ENCODE measurements at places on chromosomes 12 and 14.

GRCh38 chr14:24542346-24542936 is 33.6 kb downstream of the CTSG start:
- no peak for DNase-seq

DNA sequence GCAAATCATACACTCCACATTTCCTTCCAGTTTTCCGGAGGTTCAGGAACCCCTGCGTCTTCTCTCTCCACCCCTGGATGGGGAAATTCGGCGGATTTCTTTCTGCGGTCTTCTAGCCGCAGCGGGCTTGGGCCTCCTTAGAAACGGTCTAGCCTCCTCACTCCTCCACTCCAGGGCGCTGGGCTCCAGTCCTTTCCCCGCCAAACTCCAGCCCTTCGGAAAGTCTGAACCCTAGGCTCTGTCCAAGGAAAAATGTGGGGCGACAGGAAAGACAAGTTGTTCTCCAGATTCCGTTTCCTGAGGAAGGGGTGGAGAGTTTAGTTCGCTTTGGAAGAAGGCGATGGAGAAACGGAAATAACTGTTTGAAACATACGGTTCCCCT is 1.4 kb upstream of the HOXC10 start:
- DNase-seq, result no peak

GRCh38 chr12:96368687-96369086 is 31.6 kb downstream of the CDK17 start:
- DNase-seq, result no peak

- no peak for DNase-seq
These were observed 200.9 kb downstream of the GRIN2B start for GRCh38 chr12:13780453-13780852.

- no peak for DNase-seq
These were observed 27.6 kb upstream of the ARHGAP5 start for GRCh38 chr14:32049361-32050088.

DNA sequence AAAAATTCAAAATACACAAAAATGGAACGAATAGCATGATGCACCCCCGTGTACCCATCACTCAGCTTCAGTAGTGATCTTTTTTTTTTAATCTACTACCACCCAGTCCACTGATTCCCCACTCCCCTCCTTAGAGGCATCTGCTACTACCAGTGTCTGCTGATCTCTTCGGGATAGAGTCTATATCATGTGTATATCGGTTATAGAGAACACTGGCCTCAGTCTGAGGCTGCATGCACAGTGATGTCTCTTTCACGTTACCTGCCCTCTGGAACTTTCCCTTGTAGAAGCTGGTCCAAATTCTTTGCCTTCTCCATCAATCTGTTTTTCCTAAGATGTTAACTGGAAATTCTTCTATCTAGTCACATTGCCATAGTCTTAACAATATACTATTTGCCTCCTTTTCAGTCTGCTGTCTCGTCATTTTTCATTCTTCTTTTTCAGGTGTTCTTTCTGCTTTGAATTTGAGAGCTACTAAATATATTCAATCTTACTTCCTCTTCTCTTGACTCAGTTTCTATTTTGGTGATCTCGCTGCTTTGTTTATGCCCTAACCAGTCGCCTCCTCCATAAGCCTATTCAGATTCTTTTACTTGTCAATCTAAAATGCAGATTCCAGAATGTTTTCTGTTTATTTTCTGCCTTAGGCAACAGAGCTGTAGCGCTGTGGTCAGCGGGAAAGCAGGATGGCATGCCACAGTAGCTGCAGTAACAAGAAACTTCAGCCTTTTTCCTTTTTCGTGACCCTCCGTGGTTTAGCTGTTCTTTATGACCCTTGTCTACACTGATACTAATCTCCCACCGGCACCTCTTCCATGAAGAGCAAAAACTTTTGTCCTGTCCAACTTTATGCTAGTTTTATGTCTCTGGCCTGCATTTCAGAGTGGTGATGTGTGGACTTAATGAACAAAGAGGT is 67.0 kb downstream of the FBXW8 start:
- DNase-seq, result no peak

GRCh38 chr12:66199831-66200509 is 11.0 kb downstream of the IRAK3 start:
- DNase-seq, result no peak

GRCh38 chr12:87924149-87924548 is 105.1 kb downstream of the C12orf50 start:
- no peak for DNase-seq

GRCh38 chr12:13099844-13100604 is 3.4 kb downstream of the GSG1 start:
- DNase-seq, result no peak

GRCh38 chr12:46442239-46442638 is 69.7 kb upstream of the SLC38A2 start:
- DNase-seq, result no peak

DNA sequence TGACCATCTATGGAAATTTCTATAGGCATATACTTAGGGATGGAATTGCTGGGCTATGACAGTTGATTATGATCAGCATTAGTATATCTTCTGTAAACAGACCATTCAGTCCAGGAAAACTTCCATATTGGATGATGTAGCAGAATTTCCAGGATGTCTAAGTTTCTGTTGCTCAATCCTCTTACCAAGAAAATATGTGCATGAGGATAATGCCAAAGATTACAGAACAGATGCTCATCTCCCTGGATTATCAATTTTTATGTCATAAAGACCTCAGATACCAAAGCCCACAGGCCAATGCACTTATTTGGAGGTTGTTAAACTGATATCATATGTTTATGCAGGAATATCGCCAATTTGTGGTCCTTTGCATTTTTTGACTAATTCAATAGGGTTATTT is 354.4 kb upstream of the FLRT2 start:
- no peak for DNase-seq

GRCh38 chr12:128813883-128814282 is 9.9 kb downstream of the SLC15A4 start:
- no peak for DNase-seq

DNA sequence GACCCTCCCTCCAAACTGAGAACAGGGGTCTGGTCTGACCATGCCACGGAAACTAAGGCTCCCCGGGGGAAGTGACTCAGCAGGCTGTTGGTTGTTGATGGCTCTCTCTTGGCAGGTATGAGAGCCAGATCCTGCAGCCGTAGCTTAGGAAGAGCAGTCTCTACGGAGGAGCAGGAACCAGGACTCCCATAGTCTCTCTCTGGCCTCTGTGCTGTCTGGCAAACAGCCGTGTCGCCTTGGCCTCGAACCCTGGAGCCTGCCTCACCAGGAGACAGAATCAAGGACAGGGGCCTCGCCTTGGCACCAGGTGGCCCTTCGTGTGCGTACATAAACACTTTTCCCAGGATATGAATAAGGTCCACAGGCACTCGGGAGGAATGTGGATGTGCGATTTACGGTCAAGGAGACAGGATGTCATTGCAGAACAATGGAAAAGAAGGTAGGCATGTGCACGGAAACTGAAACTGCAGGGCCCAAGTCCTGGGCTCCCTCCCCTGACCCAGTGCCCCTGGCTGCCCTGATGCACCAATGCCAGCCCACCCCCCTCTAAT is 7.9 kb downstream of the VWF start:
- DNase-seq, result no peak

GRCh38 chr12:48122065-48122834 is 3.1 kb downstream of the PFKM start:
- DNase-seq, result no peak

GRCh38 chr14:99258341-99258861 is 13.6 kb downstream of the BCL11B start:
- no peak for DNase-seq

DNA sequence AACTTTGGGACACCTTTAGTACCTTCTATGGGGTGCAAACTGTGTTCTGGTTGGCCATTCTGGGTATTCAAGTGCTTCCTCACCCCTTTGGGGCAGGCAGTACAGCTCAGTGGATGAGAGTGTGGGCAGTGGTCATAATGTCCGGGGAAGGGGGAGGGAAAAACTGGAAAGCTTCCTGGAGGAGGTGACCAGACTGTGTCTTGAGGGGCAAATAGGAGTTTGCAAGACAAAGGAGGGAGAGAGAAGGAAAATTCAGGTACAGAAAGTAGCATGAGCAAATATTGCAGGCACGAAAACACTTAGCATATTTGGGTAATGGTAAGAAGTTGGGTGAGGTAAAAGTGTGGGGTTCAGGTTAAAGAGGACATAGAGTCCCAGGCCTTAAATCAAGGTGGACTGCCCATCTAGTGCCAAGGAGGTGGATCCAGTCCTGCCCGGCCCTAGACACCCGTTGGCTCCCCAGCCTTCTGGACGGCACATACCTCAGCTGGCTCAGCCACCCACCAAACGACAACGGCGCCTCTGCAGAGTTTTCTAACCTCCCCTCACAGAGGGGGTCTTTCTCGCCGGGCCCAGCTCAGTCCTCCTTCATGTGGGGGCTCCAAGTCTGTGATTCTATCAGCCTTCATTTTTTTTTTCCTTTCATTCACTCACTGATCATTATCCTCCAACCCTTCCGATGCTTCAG is 86.4 kb downstream of the DICER1 start:
- no peak for DNase-seq

DNA sequence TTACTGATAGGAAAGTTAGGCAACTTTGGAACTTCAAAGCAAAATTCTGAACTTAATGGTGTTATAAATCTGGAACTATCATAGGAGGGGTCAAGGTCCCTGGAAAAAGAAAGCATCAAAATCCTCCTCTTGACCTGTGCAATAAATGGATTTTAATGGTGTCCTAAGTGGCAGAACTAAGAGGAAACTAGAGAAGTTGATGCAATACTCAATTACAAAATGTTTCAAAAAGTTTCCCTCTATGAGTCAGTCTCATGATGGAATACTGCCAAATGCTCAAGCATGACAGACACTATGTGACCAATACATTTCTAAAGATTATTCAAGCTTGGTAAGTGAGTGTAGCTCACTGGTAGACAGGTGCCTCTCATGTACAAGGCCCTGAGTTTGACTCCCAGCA is 47.7 kb upstream of the ERGIC2 start:
- no peak for DNase-seq

GRCh38 chr14:91509083-91509877 is 830 bp downstream of the PPP4R3A start:
- DNase-seq, result peak; percentile 6

DNA sequence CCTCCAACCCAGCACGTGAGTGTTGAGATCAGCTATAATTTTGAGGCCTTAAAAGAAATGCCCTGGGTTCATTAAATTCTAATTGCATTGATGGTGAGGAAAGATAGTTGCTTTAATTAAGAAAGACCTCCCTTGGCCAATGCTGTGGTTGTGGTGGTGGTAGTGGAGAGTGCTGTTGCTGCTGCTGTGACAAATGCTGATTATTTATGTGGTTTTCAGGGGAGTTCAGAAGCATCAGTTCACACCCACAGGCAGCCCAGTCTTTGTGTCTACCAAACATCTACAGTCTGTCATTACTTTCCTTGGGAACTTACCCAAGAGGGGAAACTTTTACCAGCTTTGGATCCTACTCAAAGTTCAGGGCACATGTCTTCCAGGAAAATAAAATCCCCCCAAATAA is 178.4 kb upstream of the PARP11 start:
- DNase-seq, result no peak

GRCh38 chr14:65134651-65135579 is 32.6 kb upstream of the MAX start:
- no peak for DNase-seq

DNA sequence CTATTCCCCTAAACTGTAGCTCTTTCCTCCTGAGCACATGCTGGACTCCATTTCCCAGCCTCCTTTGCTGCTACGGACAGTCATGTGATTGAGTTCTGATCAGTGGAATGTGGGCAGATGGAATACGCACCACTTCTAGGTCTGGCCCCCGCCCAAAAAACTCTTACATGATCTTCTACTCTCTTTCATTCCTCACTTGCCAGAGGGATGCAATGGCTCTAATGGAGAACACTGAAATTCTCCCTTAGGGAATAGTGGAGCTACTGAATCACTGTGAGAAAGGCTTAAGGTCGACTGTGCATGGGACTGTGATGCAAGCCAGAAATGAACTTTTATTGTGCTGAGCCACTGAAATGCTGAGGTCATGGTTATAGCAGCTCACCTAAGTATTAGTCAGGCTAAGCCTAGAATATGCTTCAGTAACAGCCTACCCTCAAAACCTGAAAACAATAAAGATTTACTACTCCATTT is 13.0 kb upstream of the TMED2 start:
- no peak for DNase-seq

- DNase-seq, result no peak
These were observed 162.7 kb downstream of the BMP4 start for GRCh38 chr14:53793790-53794505.

DNA sequence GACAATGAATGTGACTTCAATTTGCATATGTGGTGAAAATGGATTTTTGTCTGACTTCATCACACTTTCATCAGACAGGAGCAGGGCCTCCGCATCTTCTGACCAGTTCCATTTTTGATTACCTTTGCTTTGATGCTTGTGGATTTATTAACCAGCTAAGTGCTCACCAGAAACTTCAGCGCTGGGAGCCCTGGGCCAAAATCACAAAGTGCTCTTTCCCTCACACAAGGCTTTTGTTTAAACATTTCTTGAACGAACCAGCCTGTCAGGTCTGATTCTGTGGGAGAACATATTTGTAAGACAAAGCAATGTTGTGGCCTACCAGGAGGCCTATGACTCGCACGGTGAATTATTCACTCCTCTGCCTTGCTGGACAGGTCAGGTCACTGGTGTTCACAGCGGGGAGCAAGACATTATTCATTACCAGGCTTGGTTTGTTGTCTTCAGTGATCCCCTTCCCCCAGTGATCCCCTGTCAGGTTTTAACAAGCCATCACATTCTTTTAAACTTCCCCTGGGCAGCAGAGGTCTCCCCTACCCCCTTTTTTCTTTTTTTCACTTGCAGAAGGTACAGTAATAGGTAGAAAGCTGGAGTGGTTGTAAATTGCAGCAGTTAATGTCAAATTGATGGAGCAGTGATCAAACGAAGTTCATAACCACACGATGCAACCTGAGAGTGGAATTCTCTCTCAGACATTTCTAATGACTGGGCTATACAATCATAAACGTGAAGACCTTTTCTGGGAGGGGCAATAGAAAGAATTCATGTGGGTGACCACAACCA is 167.5 kb upstream of the PRICKLE1 start:
- DNase-seq, result no peak

DNA sequence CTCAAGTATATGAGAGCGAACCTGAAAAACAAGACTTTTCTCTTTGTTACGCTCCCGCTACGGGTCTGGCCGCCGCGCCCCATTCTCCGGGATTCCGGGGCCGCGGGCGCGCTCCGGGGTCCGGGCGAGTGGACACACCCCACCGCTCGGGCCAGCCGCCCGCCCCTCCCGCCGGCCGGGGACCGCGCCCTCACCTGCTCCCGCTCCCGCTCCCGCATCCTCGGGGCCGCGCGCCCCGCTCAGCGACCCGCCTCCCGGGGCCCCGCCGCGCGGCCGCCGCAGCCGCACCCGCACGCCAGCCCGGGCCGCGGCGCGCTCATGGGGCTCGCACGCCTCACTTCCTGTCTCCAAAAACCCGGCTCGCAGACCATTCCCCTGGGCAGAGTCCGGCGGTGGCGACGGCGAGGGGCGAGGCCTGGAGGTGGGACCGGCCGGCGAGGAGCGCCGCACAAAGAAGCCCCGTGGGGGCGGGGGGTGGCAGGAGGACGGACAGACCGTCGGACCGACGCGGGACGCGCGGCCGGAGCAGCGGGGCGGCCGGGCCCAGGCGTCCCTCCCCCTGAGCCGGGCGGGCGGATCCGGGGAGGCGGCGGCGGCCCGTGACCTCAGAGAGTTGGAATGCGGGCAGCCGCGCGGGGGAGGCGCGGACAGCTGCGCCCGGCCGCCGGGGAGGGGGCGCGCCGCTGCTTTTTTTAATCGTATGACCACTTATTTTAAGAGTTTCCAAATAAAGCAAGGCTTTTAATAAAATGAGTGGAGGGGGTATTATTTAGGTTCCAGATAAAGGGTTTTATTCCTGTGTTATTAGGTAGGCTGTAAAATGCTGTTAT is at the start of gene PTPN21:
TSS of gene PTPN21 (minus strand) at position 551 of the 830 bp plus-strand sequence. CDS start 4,590 bp downstream, outside the sequence.
- no peak for DNase-seq

- DNase-seq, result no peak
These were observed 473.0 kb downstream of the PCNX1 start for GRCh38 chr14:71380271-71380670.
